ENCODE measurements at places on chromosomes 1 and 21. TPM values are rescaled to one million over a fixed set of nuclear protein-coding genes. Genes with fewer than 3 reads are reported as not detected.

DNA sequence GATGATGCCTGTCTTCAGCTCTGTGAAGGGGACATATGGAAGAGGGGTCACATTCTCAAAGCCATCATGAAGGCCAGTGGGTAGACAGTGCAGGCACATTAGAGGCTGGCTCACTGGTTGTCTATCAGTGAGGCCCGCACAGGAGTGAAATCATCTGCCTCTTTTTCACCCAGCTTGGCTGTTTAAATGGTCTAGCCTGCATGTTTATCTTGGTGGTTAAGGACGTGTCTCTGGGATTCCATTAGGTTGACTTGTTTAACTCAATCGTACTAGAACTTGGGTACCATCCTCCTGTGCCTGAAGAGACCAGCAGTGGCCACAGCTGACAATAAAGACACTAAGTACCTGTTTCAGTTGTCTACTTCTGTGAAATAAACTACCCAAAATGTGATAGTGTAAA is 219.3 kb downstream of the PLPP3 start:
- no peaks in the 10 kb centered on the region for H3K4me1 ChIP-seq
- H3K27ac ChIP-seq, result no peak overlapping the region
- no peak overlapping the region for H3K4me3 ChIP-seq

DNA sequence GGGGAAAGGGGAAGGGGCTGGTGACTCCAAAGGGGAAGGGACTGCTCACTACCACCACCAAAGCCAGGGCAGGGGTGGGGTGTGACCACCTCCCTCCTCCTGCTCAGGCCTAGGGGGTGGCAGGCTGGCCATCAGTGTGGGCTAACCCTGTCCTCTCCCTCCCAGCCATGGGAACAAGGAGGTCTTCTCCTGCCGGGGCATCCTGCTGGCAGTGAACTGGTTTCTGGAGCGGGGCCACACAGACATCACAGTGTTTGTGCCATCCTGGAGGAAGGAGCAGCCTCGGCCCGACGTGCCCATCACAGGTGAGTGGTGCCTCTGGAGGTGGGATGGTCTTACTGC is 5.7 kb downstream of the ZC3H12A start:
- no peak overlapping the region for H3K4me3 ChIP-seq
- H3K27me3 ChIP-seq, result no peaks in the 10 kb centered on the region
- peaks cover 60% of the 10 kb centered on the region for H3K4me1 ChIP-seq
- peak overlapping the region; percentile 96 for H3K27ac ChIP-seq
- DNase-seq, result no peak

DNA sequence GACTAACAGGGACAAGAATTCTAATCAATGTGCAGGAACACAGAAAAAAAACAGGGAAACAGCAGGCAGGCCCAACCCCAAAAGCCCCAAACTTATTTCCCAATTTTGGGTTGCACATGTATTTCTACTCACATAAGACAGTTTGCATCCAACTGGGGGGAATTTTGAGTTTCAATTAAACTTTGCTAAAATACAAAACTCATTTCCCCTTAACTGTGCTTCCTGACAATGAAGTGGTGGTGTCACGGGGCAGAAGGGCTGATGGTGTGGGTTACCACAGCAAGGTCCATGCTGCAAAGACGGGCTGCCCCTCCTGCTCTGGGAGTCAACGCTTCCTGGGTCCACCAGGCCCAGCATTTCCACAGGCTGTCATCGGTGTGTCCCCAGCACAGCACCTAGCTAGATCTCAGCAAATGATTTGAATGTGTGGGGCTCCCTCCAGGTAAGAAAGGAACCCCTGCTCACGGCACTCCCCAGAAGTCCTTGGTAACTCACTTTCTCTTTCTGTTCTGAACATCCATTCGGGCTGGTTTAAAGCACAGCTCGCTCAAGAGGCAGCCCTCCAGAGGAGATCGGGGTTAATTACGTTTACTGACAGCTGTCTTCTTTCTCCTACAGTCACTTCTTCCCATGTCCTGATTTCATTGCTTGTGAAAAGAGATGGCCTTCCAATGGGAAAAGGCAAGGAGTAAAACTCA is 27.4 kb downstream of the HIVEP3 start:
- no peaks in the 10 kb centered on the region for H3K27me3 ChIP-seq
- H3K27ac ChIP-seq, result peak overlapping the region; percentile 77
- peak; percentile 88 for DNase-seq
- no peaks in the 10 kb centered on the region for H3K36me3 ChIP-seq
- H3K4me3 ChIP-seq, result peak overlapping the region; percentile 30

DNA sequence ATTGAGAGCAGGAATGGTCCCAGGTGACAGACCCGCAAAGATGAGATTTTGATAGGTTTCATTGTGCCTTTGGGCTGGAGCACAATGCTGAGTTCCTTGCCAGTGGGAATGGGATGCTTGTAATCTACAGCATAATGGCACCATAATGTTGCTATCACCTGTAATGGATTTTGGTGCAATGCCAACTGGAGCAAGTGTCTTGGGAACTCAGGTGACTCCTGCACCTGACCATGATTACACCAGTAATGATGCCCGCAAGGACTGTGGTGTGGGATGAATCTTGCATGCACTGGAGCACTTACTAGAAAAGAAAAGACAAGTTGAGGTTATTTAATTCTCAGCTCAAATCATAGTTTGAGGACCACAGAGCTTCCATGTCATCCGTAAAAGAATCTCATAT is 96.7 kb downstream of the PTPRU start:
- DNase-seq, result no peak
- H3K27ac ChIP-seq, result no peak overlapping the region
- no peaks in the 10 kb centered on the region for H3K36me3 ChIP-seq

- H3K27ac ChIP-seq, result no peak overlapping the region
- DNase-seq, result no peak
- H3K4me1 ChIP-seq, result no peaks in the 10 kb centered on the region
- no peaks in the 10 kb centered on the region for H3K27me3 ChIP-seq
These were observed 20.3 kb downstream of the NIPAL3 start for GRCh38 chr1:24435782-24436365.

- DNase-seq, result no peak
- H3K27ac ChIP-seq, result no peak overlapping the region
- no peaks in the 10 kb centered on the region for H3K36me3 ChIP-seq
- H3K4me1 ChIP-seq, result no peaks in the 10 kb centered on the region
These were observed 75.7 kb upstream of the PKN2 start for GRCh38 chr1:88608139-88608943.

DNA sequence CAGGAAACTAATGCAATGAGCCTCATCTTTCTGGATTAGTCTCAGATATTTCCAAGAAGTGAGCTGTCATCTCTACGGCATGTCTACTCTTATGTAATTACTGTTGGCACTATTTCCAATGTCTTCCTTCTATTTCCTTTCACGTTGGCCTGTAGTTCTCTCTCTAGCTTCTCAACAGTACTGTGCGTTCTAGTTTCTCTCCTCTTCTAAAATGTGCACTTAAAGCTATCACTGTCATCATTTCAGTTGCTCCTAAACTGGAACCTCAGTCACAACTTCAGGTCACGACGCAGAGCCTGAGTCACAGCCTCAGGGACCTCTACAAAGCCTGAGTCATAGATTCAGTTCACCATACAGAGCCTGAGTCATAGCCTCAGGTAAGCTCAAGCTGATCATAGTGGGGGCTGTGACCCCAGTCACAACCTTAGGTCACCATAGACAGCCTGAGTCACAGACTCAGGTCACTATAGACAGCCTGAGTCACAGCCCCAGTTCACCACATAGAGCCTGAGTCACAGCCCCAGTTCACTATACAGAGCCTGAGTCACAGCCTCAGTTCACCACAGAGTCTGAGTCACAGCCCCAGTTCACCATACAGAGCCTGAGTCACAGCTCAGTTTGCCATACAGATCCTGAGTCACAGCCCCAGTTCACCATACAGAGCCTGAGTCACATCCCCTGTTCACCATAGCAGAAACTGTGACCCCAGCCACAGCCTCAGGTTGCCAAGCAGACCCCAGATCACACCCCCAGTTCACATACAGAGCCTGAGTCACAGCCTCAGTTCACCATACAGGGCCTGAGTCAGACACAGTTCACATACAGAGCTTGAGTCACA is 13.0 kb downstream of the WNT9A start:
- H3K4me1 ChIP-seq, result no peaks in the 10 kb centered on the region
- H3K27me3 ChIP-seq, result no peaks in the 10 kb centered on the region
- no peak for DNase-seq

DNA sequence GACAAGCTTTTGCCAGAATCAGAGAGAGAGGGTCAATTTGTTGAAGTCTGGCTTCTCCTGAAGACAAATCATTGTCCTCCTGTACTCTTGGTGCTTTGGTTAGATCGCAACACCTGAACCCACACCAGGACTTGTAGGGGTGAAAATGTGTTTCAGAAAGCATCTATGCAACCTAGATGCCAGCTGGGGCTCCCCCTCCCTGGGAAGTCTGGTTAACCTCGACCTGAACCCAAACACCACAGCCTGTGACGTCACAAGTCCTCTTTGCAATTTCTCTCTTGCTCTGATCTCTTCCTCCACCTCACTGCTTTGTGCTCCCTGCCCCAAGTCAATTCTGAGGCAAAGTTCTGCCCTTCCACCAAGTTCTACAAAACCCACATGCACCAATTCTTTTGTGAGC is 42.8 kb upstream of the USP24 start:
- no peak overlapping the region for H3K27ac ChIP-seq
- no peak for DNase-seq
- H3K36me3 ChIP-seq, result no peaks in the 10 kb centered on the region
- no peaks in the 10 kb centered on the region for H3K27me3 ChIP-seq

- H3K4me1 ChIP-seq, result no peaks in the 10 kb centered on the region
- no peaks in the 10 kb centered on the region for H3K27me3 ChIP-seq
- DNase-seq, result no peak
- H3K27ac ChIP-seq, result no peak overlapping the region
- H3K36me3 ChIP-seq, result peaks cover 5% of the 10 kb centered on the region
These were observed 33.7 kb downstream of the PRDM2 start for GRCh38 chr1:13733711-13734110.

DNA sequence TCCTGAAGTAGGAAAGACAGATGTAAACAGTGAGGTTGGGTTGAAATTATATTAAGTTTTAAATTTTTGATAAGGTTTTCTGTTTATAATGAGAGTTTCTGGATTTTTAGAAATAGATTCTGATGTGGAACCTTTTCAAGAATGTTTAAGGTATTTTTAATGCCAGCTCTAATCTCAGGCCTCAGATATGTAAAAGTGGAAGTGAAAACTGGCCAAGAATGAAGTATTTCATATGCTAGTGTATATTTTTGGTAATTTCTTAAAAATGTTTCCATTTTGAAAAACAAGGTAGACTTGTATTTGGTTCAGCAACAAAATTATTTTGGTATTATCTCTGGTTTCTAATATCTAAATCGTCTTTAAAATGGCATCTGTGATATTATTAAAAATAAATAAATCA is 14.4 kb downstream of the IFNAR1 start:
- no peak for DNase-seq
- no peaks in the 10 kb centered on the region for H3K4me1 ChIP-seq
- no peaks in the 10 kb centered on the region for H3K27me3 ChIP-seq
- no peak overlapping the region for H3K4me3 ChIP-seq

DNA sequence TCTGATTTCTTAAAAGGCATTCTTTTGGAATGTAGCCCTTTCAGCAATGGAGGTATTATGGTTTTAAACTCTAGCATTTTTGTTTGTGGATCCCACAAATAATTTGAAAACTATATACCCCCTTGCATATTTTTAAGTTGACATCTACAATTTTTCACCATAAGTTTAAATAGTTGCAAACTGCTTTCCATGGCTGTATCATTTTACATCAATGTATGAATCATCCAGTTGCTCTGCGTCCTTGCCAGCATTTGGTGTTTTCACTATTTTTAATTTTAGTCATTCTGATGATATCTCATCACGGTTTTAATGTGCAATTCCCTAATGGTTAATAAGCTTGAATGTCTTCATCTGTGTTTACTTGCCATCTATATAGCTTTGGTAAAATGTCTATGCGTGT is 20.7 kb downstream of the DIPK1A start:
- no peak overlapping the region for H3K27ac ChIP-seq
- no peaks in the 10 kb centered on the region for H3K36me3 ChIP-seq
- DNase-seq, result no peak
- H3K4me1 ChIP-seq, result no peaks in the 10 kb centered on the region
- H3K27me3 ChIP-seq, result no peaks in the 10 kb centered on the region

PROK1 gene
- total RNA-seq, result not detected

ACTA1 gene
- total RNA-seq, result 1.2 TPM

SLC45A3 gene
- 4.1 TPM for total RNA-seq

RHBG gene
- not detected for total RNA-seq

CXADR gene
- total RNA-seq, result 25.1 TPM

BMP8A gene
- total RNA-seq, result 0.82 TPM

CYYR1 gene
- total RNA-seq, result 29.0 TPM

OR2T35 gene
- not detected for total RNA-seq

All from left lung (tissue), 14 donors.